NCI-H2081 treated with DMSO at 0.1 percent for 48 hours (cell line): ENCODE measurements at places on chromosomes 16 and 17.

GRCh38 chr17:58281511-58282011 is 826 bp upstream of the MPO start:
- no peak for DNase-seq

- no peak for DNase-seq
Measured at GRCh38 chr16:84414789-84415326, 46.5 kb downstream of the ATP2C2 start.

DNA sequence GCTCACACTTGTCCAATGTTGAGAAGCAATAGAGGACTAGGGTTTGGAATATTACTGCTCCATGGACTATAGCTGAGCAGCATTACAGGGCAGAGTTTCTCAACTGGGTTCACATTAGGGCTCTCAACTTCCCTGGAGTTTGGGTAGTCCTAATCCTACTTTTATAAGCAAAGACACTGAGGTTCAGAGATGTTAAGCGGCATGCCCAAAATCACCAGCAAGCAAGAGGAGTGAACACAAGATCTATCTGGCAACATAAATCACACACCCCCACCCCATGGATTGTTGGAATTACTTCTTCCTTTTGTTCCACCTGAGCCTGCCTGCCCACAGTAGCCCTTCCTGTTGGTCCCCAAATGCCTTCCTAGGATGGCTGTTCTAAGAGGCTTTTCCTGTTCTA is 5.2 kb downstream of the TSNAXIP1 start:
- no peak for DNase-seq

- no peak for DNase-seq
Measured at GRCh38 chr17:53390575-53390974, 432.2 kb upstream of the KIF2B start.

GRCh38 chr17:50899559-50900319 is 33.6 kb upstream of the TOB1 start:
- no peak for DNase-seq

GRCh38 chr16:12150600-12150999 is 174.1 kb downstream of the SNX29 start:
- DNase-seq = no peak

DNA sequence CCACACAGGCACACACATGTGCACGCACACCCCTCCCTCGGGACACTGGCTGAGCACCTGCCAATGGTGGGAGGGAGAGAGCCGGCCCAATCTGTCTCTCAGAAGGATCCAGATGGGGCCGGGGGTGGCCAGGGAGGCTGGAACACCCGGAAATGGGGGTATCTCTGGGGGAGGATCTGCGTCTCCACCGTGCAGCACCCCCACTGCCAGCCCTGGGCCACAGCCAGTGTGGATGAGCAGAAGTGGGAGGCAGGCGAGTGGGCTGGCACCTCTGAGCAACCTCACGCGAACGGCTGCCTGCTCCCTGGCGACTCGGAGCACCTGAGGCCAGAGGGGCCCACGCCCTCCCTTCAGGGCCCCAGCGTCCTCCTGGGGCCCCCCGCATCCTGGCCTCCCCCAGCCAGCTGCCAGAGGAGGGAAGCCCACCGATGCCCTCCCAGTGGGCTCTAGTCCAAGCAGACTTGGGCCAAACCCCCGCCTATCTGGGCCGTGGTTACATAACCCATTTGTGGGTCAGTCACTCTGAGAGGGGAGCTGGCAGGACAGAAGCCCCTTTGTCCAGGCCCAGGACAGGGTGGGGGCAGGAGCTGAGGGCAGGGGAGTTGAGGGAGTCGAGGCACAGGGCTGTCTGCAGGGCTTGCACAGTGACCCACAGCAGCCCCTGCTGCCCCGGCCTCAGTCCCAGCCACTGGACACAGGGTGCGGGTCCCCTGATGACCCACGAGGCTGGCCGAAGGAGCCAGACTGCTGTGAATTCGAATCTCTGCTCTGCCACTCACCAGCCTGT is 5.6 kb downstream of the CASKIN1 start:
- no peak for DNase-seq

DNA sequence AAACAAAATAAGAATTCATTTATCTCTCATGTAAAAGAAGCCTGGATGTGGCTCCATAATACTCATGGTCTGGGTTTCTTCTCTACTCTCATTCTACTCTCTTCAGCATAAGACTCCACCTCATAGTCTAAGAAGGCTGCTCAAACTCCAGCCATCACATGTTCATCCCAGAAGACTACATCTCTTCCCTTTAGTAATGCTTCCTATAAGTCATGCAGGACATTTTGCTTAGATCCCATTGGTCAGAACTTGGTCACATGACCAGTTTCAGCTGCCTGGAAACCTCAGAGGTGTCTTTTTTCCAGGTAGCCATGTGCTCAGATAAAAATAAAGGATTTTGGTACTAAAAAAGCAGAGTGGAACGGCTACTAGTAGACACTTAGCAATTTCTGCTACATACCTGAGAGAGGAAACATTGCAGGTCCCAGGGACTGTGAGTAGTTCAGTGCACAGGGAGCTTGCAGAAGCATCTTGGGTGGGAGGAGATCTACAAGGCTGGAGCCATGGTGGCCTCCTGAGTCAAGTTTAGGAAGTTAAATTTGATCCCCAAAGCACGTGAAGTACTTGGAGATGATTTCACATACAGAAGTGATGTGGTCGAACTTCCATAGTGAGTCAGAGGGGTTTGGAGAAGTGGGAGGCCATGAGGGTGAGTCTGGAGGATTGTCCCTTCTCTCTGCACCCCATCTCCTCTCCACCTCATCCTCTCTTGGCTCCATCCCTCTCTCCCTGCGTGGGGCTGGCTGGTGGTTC is 110.2 kb downstream of the CCDC182 start:
- no peak for DNase-seq

GRCh38 chr17:78923660-78924453 is 1.3 kb downstream of the TIMP2 start:
- no peak for DNase-seq

GRCh38 chr17:44381810-44382305 is 7.6 kb downstream of the ITGA2B start:
- no peak for DNase-seq

- DNase-seq = no peak
Measured at GRCh38 chr17:74957935-74958740, 14.4 kb downstream of the HID1 start.

DNA sequence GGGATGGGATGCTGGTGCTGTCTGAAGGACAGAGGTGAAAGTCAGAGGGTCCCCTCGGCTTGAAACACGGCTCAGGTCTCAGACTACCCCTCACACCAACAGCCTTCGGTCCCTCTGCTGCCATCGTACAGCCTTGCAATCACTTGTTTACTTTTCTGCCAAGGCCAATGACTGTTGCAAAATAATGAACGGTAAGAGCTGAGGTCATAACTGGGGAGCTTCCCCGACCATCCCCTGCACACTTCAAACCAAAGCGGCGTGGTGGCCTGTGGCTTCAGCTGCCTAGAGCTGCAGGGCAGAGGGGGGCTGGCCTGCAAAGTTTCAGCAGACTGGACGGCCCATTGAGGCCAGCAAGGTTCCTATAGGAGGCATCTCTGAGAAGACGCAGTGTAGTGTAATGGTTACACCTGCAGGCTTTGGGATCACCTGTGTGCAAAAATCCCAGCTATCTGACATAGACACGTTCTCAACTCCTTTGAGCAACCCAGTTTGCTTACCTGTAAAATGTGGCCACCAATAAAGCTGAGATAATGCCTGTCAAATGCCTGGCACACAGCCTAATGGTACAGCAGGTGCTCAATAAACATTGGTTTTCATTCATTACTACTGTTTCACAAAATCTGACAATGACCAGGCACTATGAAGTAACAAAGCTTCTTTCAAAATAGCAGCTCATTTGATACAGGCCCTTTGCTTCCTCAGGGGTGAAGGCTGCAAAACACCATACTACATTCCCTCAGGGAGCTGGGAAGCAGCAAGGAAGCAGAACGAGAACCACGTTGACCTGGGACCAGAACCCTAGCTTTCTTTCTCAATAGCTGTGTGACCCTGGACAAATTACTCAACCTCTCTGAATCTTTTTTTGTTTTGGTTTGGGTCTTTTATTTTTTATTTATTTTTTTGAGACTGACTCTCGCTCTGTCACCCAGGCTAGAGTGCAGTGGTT is 5.0 kb downstream of the PAM16 start:
- DNase-seq = no peak

DNA sequence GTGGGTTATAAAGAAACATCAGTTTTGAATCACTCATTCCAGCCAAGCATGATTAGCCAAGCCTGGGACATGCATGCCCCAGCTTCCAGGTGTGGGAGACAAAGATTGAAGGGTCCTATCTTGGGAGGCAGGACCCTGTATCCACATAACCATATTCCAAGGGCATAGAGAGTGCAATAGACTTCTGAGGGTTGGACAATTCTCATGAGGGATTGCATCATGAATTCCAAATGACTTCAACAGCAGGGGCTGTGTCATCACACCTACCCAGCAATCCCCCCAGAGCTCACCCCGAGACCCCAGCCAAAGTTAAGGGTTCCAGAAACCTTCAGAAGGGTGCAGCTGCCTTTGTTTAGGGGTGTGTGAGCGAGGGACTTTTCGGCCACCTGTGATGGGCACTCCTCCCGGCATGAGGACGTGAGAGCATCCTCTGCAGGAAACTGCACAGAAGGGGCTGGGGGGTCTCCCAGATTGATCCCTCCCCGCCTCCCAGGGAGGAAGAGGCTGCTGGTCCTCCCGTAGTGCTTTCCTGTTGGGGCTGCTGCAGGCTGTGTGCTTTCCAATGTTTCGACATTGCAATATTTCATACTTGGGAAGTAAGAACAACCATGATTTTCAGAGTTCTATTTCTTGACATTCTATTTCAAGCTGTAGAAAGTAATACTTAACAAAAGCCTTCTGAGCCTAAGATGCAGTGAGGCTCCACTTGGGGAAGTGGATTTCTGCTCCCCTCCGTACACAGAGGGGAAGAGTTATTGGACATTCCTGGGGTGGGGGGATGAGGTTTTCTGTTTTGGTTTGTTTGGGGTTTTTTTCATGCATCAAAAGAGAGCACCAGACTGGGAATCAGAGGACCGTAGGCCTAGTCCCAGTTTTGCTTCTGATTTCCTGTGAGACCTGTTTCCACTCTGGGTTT is 13.3 kb upstream of the PITPNM3 start:
- DNase-seq = no peak

GRCh38 chr16:9612267-9612666 is 520.8 kb downstream of the HAPSTR1 start:
- DNase-seq = no peak

DNA sequence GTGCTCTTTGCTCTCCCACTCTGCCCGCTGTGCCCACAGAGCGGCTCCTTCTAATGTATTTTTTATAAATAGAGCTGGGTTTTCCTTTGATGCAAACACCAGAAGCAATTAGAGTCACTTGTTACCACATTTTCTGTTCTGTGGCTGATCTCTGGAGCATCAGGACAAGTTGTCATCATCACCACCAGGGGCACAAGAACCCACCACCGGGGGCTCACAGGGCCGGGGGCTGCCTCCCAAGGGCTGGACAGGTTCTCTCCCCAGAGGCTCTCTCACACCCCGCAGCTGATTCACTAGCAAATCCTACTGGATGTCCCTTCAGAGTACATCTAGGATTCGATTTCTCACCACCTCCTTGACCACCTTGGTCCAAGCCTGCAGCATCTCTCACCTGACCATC is 18.5 kb downstream of the C16orf82 start:
- DNase-seq = no peak

DNA sequence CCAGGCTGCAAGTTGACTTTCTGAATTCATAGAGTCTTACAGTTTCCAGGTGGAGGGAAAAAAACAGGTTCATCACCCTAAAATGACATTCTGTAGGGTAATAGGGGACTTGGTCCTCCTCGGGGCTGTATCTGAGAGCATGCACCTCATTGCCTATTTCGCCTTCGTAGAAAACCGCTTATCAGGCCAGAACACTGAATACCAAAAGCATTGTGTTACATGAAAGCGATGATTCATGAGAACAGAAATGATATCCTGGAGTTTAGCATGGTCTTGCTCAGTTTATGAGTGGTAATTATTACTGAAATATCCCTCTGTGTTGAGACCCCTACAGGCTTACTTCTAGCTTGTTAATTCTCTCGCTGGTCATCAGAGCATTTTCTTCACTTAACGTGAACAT is 61.4 kb upstream of the ARHGAP44 start:
- no peak for DNase-seq

GRCh38 chr17:12050646-12051225 is 30.1 kb downstream of the MAP2K4 start:
- DNase-seq = no peak

- DNase-seq = no peak
Measured at GRCh38 chr17:51079049-51079448, 41.6 kb downstream of the SPAG9 start.

DNA sequence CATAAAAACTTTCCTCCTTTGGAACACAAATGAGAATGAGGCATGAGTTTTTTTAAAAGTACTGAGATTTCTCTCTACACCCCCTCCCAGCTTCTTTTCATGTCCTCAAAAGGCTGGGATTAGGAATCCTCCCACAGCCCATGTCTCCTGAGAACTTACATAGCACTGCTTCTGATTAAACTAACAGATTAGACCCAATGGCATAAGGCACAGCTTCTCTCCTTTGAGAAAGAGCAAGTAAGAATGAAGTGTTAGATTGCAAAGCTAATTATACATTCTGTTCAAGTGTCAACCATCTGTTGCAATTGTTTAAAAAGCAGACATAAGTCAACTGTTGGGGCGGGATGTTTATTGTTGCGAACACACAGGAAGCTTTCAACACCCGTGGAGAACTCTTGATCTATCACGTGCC is 715.1 kb downstream of the CDH11 start:
- no peak for DNase-seq

DNA sequence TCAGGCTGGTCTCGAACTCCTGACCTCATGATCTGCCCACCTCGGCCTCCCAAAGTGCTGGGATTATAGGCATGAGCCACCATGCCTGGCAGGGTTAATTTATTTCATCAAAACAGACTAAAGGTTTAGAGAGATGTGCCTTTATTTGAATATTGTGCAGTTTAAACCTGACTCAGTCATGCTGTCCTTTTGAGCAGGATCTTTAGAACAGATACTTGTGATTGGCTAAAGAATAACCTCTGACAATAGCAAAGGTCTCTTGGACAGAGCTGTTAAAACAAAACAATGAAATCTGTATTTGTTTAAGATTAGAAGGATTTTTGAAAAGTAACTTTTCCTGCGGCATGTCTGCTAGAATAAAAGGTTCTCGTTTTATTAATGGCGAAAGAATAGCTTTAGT is 36.0 kb downstream of the ZNF207 start:
- no peak for DNase-seq

DNA sequence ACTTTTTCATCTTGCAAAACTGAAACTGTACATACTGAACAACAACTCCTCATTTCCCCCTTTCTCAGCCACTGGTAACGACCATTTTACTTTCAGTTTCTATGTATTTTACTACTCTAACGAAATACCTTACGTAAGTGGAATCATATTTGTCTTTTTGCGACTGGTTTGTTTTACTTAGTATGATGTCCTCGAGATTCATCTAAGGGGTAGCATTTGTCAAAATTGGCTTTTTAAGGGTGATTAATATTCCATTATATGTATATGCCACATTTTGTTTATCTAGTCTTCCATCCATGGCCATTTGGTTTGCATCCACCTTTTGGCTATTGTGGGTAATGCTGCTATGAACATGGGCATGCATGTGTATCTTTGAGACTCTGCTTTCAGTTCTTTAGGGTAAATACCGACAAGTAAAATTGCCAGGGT is 10.4 kb downstream of the KPNB1 start:
- DNase-seq = no peak

GRCh38 chr16:81973737-81974136 is 37.5 kb downstream of the SDR42E1 start:
- no peak for DNase-seq
